ENCODE measurements at places on chromosomes 2 and 18.

GRCh38 chr18:62729487-62730386 lies 14.4 kb downstream of the PHLPP1 start:
- no peak for DNase-seq

DNA sequence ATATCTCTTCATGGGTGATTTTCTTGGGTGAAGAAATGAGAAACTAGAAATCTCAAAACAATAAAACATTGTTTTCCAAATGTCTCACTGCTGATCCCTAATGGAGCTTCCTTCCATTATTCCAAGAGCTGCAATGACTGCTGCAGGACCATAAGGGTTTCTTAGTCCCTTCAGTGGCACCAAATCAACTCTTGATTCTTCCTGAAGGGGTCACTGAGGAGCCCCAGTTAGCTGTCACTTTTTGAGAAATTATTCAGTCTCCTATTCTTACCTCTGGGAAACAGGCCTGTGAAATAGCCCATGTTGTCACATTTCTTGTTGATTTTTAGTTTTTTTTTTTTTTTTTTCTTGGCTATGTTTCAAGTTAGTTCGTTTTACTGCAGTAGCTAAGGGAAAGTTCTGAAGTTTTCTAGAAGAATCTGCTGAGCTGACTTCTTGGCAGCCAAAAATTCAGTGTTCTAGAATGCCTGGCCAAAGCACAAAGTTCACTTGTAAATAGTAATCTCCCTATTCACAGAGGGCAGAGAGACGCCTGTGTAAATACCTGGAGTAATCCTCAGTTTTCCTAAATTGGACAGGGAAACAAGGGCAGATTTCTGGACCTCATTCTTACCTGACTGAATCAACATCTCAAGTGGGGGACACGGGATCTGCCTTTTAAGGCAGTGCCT lies 480.0 kb downstream of the RIT2 start:
- DNase-seq: no peak

- DNase-seq: no peak
Observed at GRCh38 chr2:158715357-158715756, 79.8 kb upstream of the DAPL1 start.

DNA sequence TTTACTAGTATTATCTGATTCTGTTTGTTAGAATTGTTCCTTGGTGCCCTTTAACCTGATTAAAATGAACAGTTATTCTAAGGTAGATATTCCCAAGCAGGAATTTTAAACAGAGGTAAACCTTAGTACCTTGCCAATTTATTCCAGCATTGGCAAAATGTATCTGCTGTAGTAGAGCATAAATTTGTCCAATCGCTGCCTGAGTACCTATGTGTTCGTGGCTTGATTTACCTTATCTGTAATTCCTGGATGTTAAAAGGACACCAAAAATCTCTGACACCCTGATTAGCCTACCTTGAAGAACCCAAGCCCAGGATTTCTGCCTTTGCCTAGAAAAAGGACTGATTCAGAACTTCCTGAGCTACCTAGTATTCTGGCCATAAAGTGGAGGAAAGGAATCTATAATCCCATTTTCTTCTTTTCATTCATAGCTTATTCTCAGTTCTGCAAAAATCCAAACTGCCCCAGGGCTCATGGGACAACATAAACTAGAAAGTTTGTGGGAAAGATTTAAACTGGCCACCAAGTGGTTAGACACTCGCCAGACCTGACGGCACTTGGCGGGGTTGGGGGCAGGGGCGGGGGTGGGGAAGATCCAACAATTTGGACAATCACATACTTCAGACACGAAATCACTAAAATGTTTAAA lies 16.2 kb upstream of the ZCCHC2 start:
- no peak for DNase-seq

DNA sequence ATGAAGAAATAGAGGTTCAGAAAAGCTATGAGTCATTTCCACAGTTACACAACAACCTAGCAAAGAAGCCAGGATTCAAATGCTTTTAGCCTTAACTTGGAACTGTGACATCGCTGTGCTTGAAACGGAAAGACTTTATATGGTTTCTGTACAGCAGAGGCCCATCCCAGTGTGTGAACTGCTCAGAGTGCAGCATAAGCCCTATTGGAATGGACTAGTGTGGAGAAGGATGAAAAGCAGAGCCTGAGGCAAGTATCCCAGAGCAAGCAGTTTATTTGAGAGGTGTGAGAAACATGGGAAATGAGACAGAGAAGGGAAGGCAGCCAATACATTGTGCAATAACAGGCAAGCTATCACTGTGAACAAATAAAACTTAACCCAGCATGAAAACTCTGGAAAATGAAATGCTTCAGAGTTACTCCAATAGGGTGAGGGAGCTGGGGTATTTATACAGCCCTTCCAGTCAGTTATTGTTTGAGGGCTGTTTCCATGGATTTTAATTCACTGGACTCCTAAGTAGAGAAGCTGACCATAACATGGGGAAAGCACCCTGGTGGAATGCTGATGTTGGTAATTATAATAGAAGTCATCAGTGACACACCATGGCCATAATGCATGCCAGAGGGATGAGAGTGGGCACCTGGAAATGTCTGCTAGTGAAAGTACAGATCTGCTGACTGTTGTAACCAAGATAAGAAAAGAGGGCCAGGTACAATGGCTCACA lies 254.0 kb upstream of the POU3F3 start:
- no peak for DNase-seq

DNA sequence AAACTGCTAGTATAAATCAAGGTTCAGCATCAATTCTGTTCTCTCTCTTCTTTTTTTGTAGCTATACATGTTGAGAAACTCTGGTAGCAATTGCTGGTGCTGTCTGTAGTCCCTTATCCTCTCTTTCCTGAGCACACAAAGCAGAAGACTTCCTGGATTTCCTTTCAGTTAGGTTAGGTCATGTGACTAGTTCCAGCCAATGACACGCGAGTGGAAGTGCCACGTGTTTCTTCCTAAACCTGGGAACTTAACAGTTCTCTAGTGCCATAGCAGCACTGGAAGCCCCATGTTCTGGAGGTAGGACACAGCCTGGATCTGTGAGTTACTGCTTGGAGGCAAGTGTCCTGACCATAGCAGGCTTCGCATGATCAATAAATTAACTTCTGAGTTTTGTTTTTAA lies 125.9 kb downstream of the PLA2R1 start:
- no peak for DNase-seq

- no peak for DNase-seq
Observed at GRCh38 chr2:119225105-119225865, 1.7 kb downstream of the STEAP3 start.

- no peak for DNase-seq
Observed at GRCh38 chr2:108588070-108588668, 53.9 kb downstream of the LIMS1 start.

DNA sequence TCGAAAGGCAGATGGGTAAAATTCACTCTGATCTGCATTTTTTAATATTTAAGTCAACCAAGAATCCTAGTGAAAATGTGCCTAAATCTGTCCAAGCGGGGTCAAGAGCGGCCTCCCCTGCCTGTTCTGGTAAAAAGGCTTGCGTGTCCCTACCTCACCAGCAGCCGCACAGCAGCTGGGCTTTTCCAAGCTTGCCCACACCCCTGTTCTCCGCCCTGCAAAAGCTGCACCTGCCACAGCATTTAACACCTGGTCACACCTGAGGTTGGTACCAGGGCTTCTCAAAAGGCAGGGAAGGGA lies 25.8 kb upstream of the TMEM182 start:
- no peak for DNase-seq

DNA sequence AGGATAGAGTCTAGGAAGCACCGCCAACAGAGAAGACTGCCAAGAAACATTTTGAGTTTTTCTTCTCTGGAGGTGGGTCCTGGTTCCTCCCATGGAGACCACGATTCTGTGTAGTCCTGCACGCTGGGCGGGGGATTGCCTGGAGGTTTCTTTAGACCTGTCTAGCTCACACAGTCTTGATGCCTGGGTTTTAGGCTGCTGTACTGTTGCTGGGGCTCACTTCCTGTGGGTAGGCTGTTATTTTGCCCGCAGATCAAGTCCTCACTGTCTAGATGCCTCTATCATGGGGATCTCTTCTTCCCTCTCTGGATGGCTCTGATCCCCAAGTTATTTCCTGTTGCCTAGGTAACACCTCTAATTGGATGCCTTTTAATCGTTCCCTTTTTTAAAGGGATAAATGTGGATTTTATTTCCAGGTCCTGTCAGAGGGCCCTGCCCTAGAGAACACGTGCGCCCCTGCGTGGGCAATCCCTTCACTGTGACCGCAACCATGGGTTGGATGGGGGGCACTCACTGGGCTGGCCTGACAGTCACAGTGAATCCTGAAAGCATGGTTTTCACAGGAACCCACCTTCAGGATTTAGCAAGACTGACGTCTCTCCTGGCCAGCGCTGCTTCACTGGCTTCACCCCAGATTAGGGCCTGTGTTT lies 115.7 kb downstream of the MSH2 start:
- no peak for DNase-seq

DNA sequence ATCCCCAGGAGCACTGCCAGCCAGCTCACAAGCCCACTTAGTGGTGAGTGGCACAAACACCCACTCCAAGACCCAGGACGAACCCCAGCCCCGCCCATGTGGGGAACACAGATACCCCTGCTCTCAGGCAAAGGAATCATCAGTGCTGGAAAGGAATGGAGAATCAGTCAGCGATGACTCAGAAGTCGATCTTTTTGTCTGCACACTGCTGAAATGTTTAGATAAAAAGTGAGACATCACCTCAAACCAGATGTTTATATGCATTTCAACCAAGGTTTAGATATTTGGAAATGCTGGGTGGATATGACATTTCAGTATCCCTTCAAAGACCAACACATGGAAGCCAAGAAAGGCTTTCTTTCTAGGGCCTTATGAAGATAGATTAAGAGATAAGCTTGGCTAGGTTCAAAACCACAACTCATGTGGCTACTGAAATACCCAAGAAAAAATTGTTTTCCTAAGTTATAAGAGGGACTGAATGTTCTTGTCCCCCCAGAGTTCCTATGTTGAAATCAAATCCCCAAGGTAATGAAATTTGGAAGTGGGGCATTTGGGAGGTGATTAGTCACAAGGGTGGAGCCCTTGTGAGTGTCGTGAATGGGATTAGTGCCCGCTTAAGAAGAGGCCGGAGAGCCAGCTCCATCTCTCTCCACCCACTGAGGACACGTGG lies 43.7 kb downstream of the POU3F3 start:
- DNase-seq: no peak

DNA sequence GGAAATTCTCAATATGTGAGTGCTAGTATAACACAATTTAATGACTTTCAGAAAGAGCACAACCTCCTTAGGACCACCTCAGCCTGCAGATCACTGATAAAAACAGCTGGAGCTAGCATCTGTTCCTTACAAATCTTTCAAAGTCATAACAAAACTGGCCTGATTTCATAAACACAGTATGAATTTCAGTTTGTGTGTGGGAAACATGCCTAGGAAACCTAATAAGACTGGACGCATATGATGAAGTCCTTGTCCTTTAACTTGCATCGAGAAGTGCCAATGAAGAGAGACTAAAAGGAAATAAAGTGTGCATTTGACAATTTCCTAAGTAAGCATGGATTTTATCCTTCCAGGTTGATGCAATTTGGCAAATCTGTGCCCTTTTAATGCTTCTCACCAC lies 74.1 kb upstream of the KLHL14 start:
- no peak for DNase-seq

DNA sequence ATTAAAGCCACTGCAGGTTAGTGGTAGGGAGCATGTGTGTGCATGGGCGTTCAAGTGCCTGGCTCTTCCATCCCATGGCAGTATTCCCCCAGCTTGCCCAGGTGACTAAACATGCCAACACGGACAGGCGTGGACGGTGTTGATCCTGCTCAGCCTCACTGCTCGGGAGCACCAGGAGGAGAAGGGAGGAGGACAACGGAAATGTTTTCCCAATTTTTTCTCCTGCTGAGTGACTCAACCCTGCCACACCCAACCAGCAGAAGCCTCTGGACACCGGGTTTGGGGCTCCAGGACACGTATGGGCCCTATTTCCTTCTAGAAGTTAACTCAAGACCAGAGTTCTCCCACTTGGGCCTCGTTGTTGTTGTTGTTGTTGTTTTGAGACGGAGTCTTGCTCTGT lies 139.1 kb downstream of the CYP26B1 start:
- DNase-seq: no peak

GRCh38 chr2:96556441-96557330 lies 20.1 kb downstream of the ARID5A start:
- DNase-seq: no peak

DNA sequence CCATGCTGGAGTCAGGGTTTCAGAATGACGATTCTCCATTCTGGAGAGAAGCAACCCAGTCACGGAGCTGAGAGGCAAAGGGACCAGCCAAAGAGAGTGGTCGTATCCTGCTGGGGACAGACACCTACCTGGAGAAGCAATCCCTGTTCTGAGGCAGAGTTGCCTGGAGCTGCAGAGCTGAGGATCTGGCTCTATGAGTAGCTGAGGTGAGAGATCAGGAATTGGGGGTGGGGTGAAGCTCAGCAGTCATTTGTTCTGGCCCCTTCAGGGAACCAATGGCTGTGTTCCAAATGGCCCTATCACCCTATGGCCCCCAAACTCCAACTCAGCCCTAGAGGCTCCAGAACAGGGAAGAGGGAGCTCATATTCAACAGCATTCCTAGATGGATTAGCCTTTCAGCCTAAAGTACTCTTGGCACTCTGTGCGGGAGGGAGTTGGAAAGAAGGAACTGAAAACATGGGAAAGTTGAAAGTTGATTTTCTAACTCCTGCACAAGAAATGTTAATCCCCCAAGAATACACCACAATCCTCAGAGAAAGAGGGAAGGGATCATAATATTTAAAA lies 3.3 kb upstream of the ATRAID start:
- DNase-seq: no peak

- DNase-seq: no peak
Observed at GRCh38 chr2:215874418-215874817, 138.9 kb downstream of the MREG start.

GRCh38 chr2:143934626-143935481 lies 585.1 kb downstream of the ZEB2 start:
- no peak for DNase-seq

GRCh38 chr2:229044581-229044980 lies 226.5 kb downstream of the PID1 start:
- DNase-seq: no peak

- DNase-seq: no peak
Observed at GRCh38 chr2:127394492-127394891, 6.7 kb upstream of the MAP3K2 start.

DNA sequence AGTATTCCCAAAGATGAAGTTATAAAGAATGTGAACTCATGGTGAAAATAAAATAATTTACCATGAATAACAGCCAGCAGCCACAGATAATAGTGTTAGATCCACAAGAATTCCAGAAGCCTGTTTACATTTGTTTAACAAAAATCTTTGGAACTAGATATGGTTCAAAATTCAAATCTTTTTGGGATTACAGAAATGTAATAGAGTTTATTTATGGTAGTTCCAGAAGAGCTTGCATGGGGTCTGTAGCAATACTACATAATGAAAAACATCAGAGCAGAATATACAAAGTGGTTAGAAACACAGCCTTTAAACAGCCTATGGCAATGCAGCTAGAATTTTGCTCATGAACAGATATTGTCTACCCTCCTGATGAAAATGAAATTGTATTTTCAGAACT lies 179.1 kb downstream of the RDH14 start:
- no peak for DNase-seq

- no peak for DNase-seq
Observed at GRCh38 chr18:24209558-24209957, 70.7 kb downstream of the CABYR start.
